Fibroblast of upper back skin (primary cell): ENCODE measurements at places on chromosomes 11 and 22.

DNA sequence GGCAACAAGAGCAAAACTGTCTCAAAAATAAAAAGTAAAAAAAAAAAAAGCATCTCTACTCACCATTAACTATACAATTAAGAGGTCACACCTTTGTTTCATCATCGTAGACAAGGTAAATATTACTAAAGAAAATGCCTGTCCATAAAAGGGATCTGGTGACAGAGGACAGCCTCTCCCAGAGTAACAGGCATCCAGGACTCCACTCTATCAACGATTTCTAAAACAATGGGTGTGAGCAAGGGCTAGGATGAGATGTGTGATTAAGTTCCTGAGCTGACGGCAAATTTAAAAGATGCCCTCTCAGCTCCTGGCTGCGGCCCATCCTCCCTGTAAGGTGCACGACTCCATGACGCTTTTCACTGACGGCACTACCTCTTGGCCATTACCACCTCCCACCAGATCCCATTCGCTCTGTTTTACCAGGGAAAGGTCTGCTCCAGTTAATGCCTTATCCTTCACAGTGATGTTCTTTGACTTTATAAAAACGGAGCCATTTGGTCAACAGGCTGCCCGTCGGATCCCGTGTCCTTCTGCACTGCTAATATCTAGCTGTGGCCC is 2.3 kb upstream of the TMEM45B start:
- DNase-seq, result no peak

DNA sequence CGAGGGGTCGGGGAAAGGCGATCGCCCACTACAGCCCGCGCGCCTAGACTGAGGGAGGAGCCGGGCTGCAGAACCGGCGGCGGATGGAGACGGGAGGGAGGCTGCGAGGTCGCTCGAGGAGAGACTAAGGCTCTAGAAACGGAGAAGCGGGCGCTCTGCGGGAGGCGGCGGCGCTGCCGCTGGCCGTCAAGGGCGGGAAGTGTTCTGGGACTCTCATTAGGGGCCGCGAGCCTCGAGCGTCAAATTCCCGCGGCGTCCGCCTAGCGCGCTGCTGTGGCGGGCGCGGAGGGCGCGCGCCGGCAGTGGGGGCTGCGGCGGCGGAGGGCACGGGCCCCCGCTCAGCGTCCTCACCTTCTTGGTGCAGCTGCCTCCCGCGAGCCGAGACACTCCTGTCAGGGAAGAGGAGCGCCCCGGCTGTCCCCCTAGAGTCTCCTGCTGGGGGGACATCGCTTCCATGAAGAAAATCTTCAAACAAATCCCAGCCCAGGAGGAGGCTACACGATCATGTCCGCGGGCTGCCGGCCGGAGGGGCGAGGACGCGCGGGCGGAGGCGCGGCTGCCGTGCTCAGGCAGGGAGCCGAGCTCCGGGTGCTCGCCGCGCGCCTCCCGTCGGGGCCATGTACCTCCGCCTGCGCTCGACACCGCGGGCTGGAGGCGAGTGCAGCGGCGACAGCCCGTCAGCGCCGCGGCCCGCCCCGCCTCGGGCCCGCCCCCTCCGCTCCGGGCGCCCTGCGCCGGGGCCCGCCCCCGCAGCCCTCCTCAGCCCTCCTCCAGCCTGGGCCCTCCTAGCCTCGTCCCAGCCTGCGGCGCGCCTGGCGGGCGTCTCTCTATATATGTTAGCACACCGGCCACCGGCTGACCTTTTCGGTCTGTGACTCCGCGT is at the start of gene ARHGAP20:
TSS of gene ARHGAP20 (minus strand) at position 662 of the 883 bp plus-strand sequence. CDS start at position 456, 206 bp downstream.
- DNase-seq, result peak; percentile 59

DNA sequence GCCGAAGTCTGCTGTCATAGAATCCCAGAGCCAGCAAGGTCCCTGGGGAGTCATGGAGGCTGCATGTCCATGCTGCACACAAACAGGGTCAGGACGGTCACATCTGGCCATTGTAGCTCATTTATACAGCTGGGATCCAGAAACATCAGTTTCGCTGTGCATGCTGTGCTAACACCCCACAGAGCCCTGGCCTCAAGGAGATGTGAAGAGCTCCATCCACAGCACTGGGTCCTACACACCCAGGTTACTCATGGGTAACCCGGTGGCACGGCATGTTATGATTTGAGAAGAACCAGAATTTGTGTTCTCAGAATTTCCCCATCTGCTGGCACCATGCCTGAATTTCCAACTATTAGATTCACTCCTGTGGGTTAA is 146.3 kb upstream of the ARHGAP20 start:
- peak; percentile 34 for DNase-seq

DNA sequence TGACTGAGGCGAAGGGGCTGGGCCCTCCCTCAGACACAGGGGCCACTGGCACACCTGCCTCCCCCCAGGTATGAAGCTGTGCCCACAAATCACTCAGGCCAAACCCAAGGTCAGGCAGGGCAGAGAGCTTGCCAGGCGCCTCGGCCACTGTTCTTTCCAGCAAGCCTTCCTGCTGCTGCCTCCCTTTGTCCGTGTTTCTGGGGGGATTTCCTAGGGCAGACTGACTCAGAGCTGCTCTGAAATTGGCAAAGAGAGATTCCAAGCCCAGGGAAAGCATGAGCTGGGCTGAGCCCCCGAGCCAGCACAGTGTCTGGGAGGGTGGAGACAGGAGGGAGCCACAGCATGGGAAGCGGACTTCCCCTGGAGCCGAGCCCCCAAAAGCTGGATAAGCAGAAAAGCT is 33.2 kb downstream of the PPP2R1B start:
- peak; percentile 79 for DNase-seq

DNA sequence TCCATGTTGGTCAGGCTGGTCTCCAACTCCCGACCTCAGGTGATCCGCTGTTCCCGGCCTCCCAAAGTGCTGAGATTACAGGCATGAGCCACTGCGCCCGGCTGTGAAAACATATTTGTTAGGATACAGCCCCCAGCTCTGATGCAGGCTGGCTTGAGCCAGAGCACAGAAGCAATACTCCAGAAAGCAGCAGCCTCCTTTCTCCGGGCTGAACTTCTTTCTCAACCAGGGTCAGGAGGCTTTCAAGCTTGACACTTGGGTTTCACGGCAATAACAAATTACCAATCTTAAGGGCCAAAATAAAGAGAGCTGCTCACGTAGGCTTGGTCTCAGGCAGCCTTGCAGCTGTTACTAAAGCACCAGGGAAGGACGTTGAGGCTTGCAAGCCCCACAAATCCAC is 10.8 kb upstream of the CECR2 start:
- DNase-seq, result no peak

DNA sequence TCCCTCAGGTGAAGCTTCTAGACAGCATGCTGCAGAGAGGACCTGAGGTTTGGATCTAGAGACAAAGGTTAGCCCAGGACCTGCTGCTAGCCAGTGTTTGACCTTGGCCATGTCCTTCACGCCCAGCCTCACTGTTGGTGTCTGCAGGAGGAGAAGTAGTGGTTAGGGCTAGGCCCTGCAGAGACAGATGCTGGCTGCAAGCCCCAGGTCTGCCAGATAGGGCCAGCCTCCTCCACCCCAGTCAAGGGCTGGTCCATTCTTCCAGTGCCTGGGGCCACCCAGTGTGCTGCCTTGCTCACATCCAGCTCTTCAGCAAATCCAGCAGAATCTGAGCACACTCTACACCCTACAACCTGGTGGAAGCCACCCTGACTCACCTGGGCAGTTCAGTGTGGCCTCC is 21.5 kb upstream of the MIEF1 start:
- no peak for DNase-seq

DNA sequence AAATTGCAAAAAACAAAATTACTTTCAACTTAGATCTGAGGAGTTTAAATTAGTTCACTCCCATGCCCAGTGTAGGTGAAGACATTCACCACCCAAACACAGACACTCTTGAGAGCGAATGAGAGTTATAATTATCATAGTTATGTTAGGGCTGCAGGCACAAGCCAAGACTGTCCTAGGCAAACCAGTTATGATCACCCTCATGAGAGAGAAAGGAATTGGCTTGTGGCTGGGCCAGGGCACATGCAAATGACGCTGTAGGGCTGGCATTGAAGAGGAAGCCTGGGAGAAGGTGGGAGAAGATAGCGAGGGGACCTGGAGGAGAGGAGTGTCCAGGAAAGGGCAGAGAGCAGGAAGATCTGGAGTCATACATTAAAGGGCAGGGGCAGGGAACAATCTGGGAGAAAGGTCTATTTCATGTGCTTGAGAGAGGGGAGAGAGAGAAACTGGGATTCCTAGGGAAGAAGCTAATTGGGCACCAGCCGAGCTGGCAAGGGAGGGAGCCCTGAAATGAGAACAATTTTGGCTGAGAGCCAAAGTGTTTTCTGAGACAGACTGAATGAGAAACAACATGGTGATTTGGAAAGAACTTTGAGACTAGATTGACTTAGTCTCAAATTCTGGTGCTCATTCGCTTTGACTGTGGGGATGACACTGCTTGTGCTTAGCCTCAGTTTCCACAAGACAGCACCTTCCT is 279.9 kb downstream of the KIRREL3 start:
- DNase-seq, result no peak
